ENCODE measurements at places on chromosomes 3 and 15. TPM values are rescaled to one million over a fixed set of nuclear protein-coding genes. Genes with fewer than 3 reads are reported as not detected.

DNA sequence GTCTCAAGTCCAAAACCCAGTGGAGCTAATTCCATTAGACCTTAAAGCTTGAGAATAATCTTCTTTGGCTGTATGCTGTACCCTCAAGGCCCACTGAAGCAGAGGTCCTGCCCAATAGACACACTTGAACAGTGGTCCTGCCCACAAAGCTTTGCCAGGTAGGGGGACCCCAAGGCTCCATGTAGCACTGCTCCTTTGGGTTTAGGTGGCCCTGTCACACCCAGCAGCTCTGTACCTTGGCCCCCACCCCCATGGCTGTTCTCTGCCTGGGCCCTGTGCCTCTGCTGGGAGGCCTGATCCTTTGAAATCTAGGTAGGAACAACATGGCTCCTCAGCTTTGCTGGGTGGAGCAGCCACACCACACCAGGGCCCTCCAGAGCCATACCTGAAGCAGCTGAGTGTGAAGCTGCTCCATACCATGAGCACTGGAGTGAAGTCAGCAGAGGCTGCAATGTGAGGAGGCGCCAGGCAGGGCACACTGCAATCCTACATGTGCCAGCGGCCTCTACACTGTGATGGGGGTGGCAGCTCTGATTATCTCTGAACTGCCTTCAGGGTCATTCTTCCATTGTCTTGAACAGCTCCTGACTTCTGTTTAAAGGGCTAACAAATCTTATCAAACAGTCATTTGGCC, 188.0 kb upstream of the CCDC54 start:
- DNase-seq = no peak

The HRG gene
- not detected for total RNA-seq

The ZBTB47 gene
- total RNA-seq = 29.9 TPM

The TLE3 gene
- 7.4 TPM for total RNA-seq

The SI gene
- total RNA-seq = not detected
